GM19239 (cell line): ENCODE measurements at places on chromosomes 12 and 14.

DNA sequence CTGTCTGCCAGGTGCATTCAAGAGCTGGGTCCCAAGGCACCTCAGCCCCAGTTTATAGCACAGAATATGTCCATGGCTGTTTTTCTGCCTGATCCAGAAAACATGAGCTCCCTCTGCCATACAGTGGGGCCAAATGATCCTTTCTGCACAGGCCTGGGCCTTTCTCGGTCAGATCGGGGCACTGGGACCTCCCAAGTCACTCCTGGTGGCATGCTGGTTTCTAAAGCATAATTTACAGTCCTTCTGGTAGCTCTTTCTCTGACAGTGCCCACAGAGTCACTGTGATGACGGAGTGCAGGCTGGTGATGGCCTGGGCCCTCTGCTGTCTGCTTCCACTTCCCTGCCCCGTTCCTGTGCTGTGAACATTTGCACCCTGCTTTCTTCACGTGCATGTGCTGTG lies 99.2 kb downstream of the ADGRD1 start:
- DNase-seq: no peak

- no peak for DNase-seq
These were observed 52.6 kb downstream of the HECTD1 start for GRCh38 chr14:31154956-31155355.

GRCh38 chr14:52086711-52087110 lies 17.9 kb upstream of the NID2 start:
- DNase-seq: no peak

- DNase-seq: no peak
These were observed 882 bp upstream of the IL23A start for GRCh38 chr12:56337753-56338251.

DNA sequence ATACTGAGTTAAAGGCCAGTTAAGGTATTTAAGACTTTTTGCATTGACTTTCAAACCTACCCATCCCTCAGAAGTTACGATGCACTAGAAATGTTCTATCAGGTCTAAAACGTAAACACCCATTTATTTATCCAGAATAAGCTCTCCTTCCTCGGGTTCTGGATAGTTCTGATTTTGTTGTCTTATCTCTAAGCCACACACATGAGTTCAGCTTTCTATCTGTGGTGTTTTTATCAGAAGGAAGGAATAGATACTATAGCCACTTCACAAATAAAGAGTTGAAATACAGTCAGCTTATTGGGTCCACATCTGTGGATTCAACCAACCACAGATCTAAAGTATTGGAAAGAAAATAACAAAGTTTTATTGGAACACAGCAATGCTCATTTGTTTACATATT lies 5.4 kb downstream of the SFSWAP start:
- no peak for DNase-seq

DNA sequence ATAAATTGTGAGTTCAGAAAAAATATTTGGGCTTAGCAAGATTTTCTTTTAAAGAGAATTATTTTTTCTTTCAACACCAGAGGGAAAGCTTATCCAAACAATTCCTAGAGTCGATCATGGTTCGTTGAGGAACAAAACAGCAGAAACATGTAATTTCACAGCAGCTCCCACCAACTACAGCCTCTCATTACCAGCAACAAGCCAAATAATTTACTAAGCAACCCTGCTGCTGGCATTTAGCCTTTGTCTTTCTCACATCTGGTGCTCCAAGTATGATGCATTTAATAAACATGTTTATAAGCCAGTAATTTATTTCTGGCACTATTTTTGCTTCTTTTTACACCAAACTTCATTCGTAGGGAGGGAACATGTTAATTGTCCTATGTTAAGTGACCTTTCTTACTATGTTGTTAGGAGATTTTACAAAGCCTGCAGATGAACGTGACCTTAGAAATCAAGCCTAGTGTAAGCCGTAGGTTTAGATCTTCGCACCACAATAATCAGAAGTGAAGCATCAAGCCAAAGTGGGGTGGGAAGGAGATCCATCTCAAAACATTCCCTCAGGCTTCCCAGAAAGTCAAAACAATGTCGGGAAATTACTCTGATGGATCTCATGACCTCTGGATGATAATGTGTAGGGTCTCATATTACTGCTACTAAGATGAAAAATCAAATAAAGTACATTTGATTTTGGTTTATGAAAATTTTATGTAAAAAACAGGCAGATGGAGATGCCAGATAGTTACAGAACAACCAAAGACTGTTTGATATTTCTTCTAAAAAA lies 128.4 kb downstream of the RPAP3 start:
- no peak for DNase-seq

GRCh38 chr12:56413392-56413791 lies 35.8 kb downstream of the TIMELESS start:
- DNase-seq: no peak

GRCh38 chr12:95582230-95583058 lies 31.2 kb upstream of the USP44 start:
- DNase-seq: no peak

DNA sequence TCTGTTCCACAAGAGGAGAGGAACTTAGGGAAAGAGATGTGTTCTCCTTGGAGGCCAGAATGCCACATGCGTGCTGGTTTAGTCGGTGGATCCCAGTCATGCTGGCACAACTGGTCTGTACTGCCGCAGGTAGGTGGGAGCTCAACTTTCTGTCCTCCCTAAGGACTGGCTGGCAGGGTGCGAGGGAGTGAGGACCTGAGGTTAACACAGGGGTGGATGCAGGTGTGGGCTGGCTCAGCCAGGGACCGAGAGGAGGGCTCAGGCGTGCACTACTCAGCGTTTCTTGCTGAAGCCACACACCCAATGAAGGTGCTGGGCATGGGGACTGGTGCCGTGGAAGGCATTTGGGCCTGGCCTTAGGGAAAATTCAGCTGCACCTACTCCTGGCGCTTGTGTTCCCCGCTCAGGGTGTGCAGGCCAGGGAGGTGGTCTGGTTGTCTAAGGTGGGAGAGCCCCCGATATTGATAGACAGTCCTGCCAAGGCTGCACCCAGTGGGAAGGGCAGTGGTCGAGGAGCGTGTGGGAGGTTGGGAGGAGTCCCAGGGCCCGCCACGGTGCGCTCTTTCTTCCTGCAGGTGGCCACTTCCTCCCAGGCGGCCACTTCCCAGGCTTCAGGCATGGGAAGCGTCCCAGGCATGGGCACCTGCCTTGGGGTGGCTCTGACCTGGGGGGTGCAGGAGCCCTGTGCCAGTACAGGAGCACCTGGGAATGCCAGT lies 138.4 kb downstream of the ADGRD1 start:
- no peak for DNase-seq

GRCh38 chr14:53192052-53192760 lies 39.1 kb upstream of the DDHD1 start:
- DNase-seq: no peak

GRCh38 chr12:57162553-57163125 lies 15.2 kb upstream of the LRP1-AS start:
- DNase-seq: no peak
